ENCODE measurements at places on chromosomes 5 and 9. TPM values are rescaled to one million over a fixed set of nuclear protein-coding genes. Genes with fewer than 3 reads are reported as not detected.

PDZD2 gene
- under 0.01 TPM for total RNA-seq

IFNA2 gene
- not detected for total RNA-seq

PFN3 gene
- total RNA-seq = not detected

LMX1B gene
- not detected for total RNA-seq

NOXA1 gene
- 0.18 TPM for total RNA-seq

POU5F2 gene
- total RNA-seq = 1.2 TPM

NUTM2F gene
- not detected for total RNA-seq

SPRY4 gene
- 11.3 TPM for total RNA-seq
